ENCODE measurements at places on chromosomes 7 and 10.

- DNase-seq: no peak
Observed at GRCh38 chr10:93494494-93494893, 1.9 kb upstream of the CEP55 start.

DNA sequence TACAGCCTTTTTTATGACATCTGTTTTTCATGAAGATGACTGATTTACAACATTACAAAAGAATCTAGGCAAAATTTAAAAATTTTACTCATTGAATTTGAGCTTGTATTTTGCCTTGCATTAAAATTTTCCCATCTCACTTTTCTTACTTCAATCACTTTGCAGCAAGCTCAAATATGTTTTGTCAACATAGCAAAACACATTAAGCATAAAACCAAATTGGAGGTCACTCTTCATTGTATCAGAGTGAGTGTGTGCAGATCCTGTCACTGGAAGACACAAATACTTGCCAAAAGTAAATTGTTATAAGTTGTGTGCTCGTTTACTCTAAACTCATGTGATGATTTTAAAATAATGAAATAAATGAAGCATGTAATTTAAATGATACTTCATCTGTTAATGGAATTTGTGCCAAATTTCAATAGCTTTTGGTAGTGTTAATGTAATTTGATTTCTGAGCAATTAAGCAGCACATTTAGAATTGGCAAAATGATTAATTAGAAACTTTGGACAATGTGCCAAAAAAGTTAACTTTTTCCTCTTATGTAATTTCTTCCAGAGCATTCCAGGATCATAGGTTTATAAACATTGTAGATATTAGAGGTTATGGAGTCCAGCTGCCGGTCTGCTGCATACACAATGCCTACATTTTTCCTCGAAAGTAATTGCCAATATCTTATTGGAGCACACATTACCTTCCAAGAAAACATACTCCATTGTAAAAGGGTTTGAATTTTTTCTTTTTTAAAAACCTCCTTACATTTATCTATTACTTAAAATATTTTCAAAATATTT lies 1078.2 kb upstream of the LRRTM3 start:
- DNase-seq: no peak

DNA sequence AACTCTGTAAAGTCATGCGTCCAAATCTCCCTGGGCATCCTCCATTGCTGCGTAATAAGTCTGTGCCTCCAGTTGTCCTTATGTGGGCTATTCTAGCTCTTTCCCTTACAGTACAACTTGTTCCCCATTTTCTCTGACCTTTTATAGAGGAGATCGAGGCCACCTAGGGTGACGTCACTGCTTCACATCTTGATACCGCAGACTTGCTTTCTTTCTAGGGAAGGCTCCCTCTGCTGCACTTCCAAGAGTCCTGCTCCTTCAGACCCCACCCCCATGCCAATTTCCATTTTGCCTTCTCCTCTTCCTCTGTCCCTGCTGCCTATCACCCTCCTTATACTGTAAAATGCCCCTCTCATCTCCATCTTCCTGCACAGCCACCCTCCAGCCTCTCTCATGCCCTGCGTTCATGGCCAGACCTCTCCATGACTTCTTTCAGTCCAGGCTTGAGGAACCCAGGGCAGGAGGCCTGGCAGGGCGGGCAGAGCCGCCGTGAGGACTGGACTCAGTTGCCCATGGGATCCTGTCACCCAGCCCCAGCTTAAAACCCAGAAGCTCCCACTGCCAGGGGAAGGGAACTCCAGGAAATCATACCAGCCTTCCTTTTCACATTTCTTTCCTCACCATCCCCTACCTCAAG lies 57.5 kb downstream of the CAMK1D start:
- DNase-seq: no peak

DNA sequence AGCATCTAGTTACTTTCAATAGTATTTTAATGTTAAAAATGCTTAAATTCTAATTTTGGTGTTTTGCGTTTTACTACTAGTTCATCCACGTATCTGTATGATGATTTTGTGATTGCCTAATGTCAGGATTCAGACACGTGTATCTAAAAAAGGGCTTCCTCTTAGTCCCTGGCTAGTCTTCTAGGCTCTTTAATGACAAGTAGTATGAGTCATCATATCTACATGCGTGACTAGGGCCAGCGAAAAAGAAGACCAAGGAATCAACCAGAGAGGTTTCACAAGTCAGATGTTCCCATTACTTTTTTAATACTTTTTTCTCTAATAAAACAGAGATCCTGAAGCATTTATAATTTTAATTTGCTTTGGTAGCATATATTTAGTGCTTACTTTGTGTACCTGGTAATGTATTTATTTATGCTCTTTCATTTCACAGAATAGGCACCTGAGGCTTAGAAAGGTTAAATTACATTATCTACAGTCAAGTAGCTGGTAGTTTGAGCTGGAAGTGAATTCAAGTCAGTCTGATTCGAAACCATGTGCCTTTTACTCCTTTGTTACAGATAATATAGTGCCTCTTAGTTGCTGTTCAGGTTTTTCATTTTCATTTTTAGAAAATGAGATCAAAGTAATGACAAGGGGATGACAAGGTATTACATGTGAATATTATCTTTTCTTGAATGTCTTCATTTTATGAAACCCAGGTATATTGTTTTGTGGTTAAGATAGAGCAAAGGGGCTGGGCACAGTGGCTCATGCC lies 140.3 kb downstream of the FOXP2 start:
- no peak for DNase-seq

GRCh38 chr10:31864834-31865518 lies 63.7 kb downstream of the ARHGAP12 start:
- no peak for DNase-seq

- DNase-seq: no peak
Observed at GRCh38 chr10:112359606-112360307, 14.2 kb upstream of the ACSL5 start.

DNA sequence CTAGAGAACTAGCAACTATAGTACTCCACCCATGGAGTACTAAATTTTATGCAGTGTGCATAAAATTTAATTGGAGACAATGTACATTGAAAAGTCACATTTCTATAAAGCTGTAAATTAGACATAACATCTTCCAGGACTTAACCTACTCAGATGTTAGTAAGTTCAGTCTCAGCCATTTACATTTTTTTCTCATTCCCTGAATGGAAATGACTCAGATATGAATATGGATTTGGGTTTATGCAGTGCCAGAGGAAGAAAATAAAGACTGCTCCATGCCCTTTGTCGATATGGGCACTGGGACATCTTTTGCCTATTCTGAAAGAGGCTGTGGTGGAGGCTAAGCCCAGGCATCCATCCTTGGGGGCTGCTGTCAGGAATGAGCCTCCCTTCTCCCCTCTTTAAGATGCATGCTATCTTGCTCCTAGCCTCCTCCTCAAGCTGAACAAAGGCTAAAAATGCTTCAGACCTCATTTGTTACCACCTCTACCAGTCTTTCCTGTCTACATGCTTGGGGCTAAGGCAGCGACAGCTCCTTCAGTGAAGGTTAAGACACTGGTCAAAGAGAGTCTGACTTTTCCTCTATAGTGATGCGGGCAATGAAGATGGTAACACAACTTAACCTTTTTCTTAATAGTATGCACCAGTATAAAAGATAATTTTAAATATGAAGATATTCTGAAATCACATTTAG lies 486.8 kb upstream of the ANKRD30A start:
- no peak for DNase-seq

- no peak for DNase-seq
Observed at GRCh38 chr7:84394219-84394618, 199.6 kb upstream of the SEMA3A start.

DNA sequence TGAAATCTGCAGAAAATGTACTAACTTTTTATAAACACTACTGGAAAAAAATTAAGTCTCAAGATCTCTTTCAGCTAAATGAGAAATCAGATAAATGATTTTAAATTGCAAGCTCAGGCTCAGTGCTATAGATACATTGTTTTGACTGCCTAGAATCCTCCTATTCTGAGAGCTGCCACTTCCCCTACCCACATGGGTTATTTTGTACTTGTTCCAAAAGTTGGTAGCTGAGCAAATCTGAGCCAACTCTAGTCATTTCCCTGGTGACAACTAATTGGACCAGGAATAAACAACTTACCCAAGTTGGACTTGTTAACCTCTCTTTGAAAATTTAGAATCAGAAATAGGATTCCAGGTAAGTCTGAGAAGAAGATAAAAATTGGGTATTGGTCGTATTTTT lies 202.1 kb downstream of the MBL2 start:
- no peak for DNase-seq

DNA sequence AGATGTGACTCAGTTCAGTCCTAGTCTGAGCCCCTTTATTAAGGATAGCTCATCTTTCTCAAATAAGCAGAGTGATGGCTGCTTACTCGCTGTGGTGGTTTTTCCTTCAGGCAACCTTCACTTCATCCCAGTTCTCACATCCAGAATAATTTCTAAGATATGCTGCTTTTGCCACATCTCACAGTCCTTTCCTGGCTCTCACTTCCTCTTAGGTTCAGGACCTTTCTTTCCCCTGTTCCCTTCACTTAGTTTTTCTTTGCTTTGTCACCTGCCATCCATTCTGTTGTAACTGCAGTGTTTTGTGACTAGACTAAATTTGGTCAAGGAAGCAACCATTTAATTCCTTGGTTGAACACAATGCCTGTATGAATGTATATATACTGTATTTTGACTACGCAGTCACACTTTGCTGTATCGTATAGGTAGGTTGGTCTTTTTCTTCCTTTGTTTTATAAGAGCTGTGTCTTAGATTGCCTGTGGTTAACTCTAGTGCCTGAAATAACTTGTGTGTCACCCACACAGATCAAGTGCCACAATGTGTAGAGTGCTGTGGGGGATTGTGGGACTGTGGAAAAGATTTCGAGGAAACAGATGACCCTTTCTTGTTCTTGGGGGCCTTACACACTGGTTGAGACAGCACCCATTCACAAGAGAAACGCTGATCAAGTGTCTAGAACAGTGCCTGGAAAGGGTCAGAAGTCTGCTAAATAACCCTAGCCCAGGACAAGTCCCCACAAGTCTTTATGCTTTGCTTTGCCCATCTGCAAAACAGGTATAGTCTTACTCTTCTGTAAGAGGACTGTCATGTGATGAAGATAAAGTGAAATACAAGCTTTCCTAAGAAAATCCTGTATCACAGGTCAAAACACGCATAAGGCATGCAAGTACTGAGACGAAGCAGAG lies 2.6 kb downstream of the ZNF655 start:
- no peak for DNase-seq

DNA sequence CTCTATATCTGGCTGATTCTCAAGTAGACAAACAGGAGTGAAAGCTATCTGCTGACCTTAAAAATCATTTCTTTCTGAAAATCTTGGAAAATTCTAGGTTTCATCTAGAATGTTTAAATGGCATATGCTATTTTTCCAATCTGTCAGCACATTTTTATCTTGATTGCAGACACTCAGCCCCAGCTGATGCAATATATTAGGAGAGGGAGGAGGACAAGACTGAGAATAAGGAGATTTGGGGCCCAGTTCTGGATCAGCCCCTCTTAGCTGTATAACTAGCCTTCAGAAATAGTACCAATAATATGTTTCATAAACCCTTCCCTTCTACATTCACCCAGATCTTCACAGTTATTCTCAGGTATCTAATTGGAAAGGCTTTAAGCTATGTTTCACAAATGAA lies 131.2 kb downstream of the HDAC9 start:
- DNase-seq: no peak

DNA sequence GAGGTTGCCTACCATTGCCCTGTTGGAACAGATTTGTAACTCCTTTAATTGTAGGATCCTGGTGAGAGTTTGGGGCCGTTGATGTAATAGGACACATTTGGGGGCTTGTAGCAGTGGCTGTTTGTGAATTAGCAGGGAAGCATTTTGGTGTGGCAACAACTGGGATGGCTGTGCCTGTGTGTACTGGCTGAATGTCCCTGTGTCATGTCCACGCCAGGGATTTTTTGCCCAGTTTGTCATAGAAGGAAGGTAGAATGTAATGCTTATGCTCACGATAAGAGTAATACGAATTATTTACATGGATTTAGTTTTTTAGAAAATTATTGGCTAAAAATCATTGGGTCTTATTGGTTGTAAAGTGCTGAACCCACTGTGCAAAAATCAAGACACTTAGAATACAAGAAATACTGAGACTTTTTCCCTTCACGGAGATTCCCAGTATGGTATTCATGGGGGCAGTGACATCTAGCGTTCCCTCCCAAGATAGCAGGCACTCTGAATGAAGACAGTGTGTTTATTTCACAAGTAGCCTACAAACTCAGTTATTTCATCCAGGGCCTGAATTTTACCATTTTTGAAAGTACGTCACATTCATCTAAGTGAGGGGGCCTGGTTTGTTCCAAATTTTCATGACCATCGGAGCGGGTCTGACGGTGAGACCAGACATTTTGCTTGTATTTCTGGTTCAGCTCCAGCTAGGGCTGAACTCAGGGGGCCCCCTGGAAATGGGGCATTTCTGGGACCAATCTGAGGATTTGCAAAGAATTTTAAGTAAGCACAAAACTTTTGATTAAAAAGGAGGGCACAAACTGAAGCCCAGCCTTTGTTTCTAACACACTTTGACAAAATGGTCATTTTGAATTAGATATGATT lies 74.7 kb downstream of the CACNB2 start:
- DNase-seq: no peak

DNA sequence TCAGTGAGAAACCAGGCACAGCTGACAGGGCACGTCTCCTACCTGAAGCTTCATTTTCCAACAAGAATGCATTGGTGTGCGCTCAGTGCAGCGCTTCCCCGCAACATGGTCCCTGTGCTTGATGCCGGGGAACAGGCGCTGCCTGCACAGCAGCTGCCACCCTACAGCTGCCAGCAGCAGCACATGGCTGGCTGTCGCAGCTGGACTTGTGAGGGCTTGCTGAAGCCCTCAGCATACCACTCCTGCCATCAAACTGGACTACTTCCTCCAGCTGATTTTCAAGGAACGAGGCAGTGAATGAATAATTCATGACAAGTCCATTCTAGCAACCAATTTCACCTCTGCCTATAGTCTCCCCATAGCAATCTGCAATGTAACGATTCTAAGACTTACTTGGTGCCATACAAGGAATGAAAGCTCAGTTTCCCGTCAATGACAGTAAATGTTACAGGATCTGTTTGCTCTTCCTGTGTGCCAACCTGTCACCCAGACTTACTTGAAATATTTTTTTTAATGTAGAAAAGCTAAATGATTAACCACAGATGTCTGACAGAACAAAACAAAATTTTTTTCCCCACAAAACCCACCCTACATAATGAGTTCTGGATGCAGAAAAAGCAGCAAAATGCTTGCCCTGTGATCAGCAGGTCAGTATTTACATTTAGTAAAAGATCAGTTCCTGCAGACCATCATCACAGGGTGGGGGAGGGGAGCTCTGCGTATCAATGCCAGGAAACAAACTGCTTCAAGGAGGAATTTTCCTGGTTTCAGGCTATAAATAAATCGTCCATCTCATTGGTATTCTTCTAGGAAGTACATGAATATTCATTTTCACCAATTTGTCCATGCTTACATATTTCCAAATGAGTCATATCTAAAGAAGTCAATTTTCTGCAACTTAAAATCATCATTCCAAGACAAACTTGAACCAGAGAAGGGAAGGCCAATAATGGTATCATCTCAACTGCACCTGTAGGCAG lies 140.6 kb downstream of the ALOX5 start:
- DNase-seq: no peak

DNA sequence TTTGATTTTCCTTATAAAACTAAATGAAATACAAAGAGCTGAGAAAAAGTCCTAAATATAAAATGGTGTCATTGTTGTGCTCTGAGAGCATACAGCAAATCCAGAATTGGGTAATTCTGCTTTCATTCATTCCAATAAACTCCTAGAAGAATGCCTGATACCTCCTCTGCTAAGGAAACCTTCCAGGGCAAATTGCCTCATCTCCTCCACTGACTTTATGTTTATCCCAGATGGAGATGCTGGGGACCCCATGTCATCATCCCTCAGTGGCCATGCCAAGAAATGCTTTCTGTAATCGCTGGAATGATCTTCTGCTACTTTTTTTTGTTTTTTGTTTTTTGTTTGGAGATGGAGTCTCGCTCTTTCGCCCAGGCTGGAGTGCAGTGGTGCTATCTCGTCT lies 119.3 kb upstream of the PRKCQ start:
- no peak for DNase-seq
